ENCODE measurements at places on chromosomes 4 and X. TPM values are rescaled to one million over a fixed set of nuclear protein-coding genes. Genes with fewer than 3 reads are reported as not detected.

DNA sequence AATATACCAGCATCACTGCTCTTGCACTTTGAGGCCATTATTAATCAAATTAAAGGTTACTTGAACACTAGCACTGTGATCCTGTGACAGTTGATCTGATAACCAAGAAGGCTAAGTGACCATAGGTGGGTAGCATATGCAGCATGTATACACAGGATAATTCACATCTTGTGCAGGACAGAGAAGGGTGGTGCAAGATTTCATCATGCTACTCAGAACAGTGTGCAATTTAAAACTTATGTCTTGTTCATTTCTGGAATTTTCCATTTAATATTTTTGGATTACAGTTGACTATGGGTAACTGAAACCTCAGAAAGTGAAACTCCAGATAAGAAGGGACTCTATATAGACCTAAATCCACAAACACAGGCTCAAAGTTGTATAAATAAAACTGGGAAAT is 78.2 kb upstream of the PDE5A start:
- no peak for DNase-seq

MAGEC3 gene
- polyA plus RNA-seq = 0.27 TPM

- no peak for DNase-seq
Observed at GRCh38 chrX:103613362-103613890, 5.7 kb downstream of the TCEAL3 start.

DGAT2L6 gene
- not detected for polyA plus RNA-seq

- DNase-seq = no peak
Observed at GRCh38 chr4:22071749-22072148, 123.2 kb upstream of the KCNIP4 start.

All from left renal pelvis (tissue), 4 donors.